ENCODE measurements at places on chromosomes 6 and 20. TPM values are rescaled to one million over a fixed set of nuclear protein-coding genes. Genes with fewer than 3 reads are reported as not detected.

Gene KHDC1L
- total RNA-seq: 0.67 TPM

Gene VNN1
- total RNA-seq: not detected

Gene GHRH
- not detected for total RNA-seq

Gene C20orf144
- total RNA-seq: not detected

Gene SLC26A8
- not detected for total RNA-seq

DNA sequence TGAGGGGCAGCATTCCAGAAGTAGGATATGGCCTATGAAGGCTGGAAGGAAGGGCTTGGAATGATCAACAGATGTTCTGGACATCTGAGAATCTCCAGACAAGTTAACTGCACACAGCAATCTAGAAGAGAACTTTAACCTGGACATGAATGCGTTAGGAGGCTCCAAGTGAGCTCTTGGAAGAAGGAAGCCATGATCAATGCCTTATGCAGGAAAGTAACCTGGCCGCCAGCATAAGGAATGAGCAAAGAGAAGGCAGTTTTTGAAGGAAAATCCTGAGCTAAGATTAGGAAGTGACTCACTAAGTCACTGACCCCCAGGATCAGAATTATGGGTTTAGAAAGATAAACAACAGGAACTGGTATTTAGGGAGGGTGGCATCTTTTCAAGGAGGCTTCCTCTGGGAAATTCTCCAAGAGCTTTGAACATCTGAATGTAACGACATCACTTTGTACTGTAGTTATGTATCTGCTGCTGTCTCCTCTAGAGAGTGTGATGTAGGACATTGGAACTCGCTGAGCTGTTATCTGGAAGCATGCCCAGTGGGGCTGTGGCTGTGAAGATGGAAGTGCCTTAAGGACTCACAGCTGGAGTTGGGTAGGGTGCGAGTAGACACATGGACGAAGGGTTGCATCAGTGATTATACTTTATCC lies 236.8 kb downstream of the PACRG start:
- no peaks in the 10 kb centered on the region for H3K36me3 ChIP-seq
- no peaks in the 10 kb centered on the region for H3K4me1 ChIP-seq
- H3K4me3 ChIP-seq: no peak overlapping the region
- no peak overlapping the region for H3K27ac ChIP-seq
- H3K27me3 ChIP-seq: no peaks in the 10 kb centered on the region

DNA sequence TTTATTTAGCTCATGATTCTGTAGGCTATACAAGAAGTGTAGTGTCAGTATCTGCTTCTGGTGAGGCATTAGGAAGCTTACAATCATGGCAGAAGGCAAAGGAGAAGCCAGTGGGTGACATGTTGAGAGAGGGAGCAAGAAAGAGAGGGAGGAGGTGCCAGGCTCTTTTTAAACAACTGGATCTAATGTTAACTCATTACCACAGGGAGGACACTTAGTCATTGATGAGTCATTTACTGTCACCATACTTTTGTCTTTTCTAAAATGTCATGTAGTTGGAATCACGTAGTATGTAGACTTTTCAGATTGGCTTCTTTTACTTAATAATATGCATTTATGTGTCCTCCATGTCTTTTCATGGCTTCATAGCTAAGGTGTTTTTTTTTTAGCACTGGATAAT lies 58.1 kb downstream of the NUS1 start:
- no peak overlapping the region for H3K27ac ChIP-seq
- no peak for DNase-seq
- no peaks in the 10 kb centered on the region for H3K27me3 ChIP-seq
- H3K4me1 ChIP-seq: no peaks in the 10 kb centered on the region
- no peaks in the 10 kb centered on the region for H3K36me3 ChIP-seq
- H3K4me3 ChIP-seq: no peak overlapping the region

GRCh38 chr20:45456632-45457031 lies 12.9 kb upstream of the WFDC2 start:
- H3K27ac ChIP-seq: no peak overlapping the region
- H3K36me3 ChIP-seq: no peaks in the 10 kb centered on the region
- H3K27me3 ChIP-seq: no peaks in the 10 kb centered on the region
- H3K4me1 ChIP-seq: no peaks in the 10 kb centered on the region
- no peak for DNase-seq
- no peak overlapping the region for H3K4me3 ChIP-seq
